ENCODE measurements at places on chromosomes 13 and 19. TPM values are rescaled to one million over a fixed set of nuclear protein-coding genes. Genes with fewer than 3 reads are reported as not detected.

JAK3 gene
- 186 TPM for total RNA-seq

TCF3 gene
- total RNA-seq: 53.6 TPM

KIR2DL1 gene
- total RNA-seq: not detected

MCF2L gene
- 2.0 TPM for total RNA-seq

- ATAC-seq: peak; percentile 88
These were observed 200.5 kb downstream of the ABCC4 start for GRCh38 chr13:95100525-95101433.

DNA sequence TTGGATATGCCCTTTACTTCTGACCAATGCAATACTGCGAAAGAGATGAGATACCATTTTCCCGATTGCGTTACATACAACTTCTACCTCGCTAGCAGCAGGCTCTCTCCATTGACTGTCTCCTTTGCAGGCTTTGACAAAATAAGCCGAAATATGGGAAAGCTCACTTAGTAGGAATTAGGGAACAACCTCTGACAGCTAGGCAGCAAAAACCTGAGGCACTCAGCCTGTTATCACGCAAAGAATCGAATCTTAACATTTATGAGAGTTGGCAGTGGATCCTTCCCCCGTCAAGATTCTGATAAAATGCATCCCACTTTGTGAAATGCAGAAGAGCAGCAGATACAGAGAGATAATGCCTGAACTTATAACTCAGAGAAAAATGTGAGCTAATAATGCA, 1379.5 kb upstream of the PCDH9 start:
- ATAC-seq: no peak

DNA sequence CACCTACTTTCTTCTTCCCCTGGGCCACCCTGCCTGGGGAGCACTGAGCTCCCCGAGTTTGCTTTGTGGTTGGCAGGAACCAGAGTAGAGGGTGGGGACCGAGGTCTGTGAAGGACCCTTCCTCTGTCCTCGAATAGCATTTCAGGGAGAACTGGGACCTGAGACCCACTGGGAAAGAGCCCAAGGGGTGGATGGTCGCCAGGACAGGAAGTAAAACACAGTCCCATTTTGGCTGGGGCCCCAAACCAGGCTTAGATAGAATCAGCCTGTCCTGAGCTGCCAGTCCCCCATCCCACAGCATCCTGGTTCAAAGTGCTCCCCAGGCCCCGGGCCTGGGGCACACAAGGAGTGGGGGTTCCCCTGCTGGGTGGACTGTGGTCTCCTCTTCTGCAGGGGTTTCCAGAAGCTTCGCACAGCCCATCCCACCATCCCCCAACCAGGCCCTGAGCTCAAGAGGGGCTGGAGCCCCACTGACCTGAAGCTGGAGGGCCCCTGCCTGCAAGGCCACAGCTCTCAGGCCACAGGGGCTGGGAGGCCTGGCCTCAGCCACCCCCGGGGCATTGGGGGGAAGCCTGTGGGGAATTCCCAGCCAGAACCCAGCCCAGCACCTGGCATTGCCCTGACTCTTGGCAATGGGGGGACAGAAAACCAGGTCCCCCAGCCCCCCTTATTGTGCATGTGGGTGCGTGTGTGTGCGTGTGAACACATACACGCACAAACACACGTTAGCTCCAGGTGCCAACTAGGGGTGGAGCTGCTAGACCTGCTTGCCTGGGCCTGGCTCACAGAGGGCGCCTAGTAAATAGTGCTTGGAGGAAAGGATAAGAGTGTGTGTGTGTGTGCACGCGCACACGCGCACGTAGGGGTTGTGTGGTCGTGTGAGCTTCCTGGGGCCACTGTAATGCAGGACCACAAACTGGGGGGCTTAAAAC, 995 bp upstream of the MKNK2 start:
- ATAC-seq: peak; percentile 37

- ATAC-seq: peak; percentile 52
These were observed at the start of gene ARHGAP45 for GRCh38 chr19:1066748-1067340. Gene ARHGAP45 (plus strand): TSS chr19:1067167. CDS start chr19:1067406, 239 bp downstream.

- no peak for ATAC-seq
These were observed 273.4 kb downstream of the DCLK1 start for GRCh38 chr13:35857769-35858168.

DNA sequence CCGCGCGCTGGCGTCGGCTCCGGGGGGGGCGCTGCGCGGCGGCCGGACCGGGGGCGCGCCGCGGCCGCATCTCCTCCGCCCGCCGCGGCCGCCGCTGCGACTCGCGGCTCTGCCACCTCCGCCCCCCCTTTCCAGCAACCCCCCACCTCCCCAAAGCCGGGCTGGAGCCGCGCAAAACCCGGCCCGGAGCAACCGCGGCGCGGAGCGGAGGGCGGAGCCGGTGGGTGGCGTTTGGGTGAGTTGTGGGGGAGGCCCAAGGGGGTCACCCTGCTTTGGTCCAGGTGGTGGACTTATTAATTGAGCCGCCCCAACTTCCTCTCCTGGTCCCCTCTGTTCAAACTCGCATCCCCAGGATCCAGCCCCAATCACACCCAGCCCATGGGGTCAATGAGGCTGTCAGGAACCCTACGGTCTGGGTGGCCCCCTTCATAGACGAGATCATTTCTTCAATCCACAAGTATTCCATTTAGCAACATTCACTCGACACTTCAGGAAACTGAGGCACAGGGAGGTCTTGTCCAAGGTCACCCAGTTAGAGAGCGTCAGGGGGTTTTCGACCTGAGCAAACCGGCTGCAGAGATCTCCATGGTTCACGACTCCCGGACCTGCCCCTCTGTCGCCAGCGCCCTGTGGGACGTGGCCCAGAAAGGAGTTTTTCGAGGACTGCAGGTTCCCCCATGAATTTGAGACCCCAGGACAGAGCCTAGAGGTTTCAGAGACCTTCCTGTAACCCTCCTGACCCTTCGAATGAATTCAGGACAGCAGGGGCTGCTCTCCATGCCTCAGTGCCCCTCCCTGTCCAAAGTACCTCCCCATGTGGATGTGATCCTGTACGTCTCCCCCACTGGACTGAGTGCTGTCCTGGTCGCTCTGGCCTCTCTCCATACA, 22.4 kb upstream of the SEMA6B start:
- no peak for ATAC-seq

DNA sequence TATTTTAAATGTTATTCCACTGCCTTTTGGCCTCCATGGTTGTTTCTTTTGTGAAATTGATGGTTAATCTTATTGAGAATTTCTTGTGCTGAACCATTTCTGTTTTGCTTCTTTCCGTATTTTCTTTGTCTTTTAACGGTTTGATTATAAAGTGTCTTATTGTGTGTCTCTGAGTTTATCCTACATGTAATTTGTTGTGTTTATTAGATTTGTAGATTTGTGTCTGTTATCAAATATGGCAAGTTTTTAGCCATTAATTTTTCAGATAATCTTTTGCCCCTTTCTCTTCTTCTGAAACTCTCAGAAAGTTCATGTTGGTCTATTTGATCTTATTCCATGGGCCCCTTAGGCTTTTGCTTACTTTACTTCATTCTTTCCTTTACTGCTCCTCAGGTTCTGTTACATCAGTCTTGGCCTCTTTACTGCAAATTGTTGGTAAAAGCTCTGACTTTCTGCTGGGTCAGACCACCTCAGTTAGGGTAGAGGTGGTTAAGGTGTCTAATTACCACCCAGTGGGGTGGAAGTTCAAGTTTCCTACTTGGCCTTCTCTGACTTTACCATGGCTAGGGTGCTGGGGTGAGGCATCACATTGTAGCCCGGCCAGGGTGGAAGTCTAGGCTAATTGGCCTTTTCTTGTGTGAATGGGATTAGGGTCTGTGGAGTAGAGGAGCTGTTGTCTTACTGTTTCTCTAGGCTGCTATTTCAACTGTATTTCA, 58.3 kb downstream of the ZMYM2 start:
- no peak for ATAC-seq

DNA sequence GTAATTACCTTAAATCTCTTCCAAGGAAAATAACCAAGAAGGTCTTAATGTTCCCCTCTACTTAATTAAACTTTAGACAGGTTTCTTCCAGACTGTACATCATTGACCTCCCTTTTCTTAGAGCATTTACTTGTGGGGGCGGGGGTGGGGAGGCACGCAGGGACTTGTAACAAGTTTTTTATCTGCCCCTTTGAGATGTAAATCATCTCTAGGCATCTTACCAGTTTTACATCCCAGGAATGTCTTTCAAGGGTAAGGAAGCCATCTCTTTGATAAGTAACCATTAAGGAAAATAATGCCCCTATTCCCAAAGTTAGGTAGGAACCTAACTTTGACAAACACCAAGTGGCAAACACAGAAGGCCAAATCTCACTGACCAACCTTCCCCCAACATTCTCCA, 528.6 kb downstream of the SUCLA2 start:
- ATAC-seq: no peak

GRCh38 chr19:9621156-9622037, at the start of gene ZNF561:
Gene ZNF561 (minus strand): TSS chr19:9621232. CDS start chr19:9619456, 1,776 bp downstream.
- peak; percentile 93 for ATAC-seq

Measured in activated T-helper 17 cell treated with anti-CD3 and anti-CD28 coated beads, Interleukin-2, amount 50 U/mL, for 72 hours (primary cell).